ENCODE measurements at places on chromosomes 1 and 21.

DNA sequence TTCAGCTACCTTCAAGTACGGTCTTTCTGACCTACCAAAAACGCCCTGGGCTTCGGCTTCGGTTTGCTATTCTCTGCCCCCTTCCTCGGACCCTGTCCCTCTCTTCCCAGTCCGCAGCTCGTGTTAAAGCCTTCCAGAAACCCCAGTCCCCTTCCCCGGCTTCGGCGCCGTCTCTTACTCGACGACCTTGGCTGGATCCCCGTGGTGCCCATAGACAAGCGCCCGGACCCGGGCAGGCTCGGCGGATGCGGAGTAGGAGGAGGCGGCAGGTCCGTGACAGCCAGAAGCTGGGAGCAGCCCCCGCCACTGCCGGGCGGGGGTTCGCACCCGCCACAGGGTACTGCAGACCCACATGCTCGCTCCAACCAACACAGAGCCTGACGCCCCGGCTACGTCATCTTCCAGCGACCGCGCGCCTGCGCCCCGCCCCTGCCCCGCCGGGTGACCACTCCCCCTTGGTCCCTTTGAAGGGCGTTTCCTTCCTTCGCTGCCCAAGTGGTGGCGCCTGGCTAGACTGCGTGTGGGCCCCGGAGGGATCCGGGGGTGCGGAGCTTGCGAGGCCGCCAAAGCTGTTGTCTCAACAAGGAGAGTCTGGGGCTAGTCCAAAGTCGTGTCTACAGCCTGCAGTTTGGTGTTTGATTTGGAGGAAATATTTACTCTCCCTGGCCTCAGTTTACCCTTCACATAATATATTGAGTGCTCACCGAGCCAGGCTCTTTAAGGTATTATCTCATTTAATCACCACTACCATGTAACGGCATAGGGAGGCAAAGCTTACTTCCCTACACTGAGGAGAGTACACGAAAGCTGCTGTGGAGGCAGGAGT lies at the start of gene MECR:
TSS of gene MECR (minus strand) at position 382 of the 826 bp plus-strand sequence. CDS start at position 354, 28 bp downstream.
- peaks cover 13% of the 10 kb centered on the region for H3K4me1 ChIP-seq
- H3K27me3 ChIP-seq, result no peaks in the 10 kb centered on the region
- peak; percentile 98 for DNase-seq
- H3K36me3 ChIP-seq, result no peaks in the 10 kb centered on the region

DNA sequence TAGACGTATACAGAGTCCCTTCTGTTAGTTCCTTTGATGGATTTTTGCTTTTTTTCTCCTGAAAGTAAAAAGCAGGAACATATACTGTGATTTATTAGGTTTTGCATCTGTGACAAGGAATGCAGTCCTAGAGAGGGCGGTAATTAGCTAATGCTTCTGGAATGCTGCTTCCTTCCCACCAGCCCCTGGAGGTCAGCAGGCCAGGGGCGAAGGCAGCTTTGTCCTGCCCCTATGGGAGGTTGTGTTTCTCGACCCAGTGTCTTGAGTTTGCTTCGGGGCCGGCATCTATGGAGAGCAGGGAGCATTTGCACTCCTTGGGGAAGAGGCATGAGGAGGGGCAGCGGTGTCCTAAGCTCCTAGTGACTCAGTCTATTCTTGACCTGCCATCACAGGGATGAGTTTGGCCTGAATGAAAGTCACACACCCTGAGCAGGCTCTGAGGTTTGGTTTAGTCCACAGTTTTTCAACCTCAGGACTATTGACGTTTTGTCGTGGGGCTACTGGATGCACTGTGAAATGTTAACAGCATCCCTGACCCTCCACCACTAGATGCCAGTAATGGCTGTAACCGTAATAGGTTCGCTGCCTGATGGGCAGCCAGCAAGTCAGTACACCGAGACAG lies 85.0 kb upstream of the KCNJ15 start:
- no peaks in the 10 kb centered on the region for H3K4me1 ChIP-seq
- no peaks in the 10 kb centered on the region for H3K27me3 ChIP-seq
- no peaks in the 10 kb centered on the region for H3K36me3 ChIP-seq
- H3K27ac ChIP-seq, result no peak overlapping the region
- H3K4me3 ChIP-seq, result no peak overlapping the region

- H3K27me3 ChIP-seq, result no peaks in the 10 kb centered on the region
- no peak overlapping the region for H3K27ac ChIP-seq
- no peak overlapping the region for H3K4me3 ChIP-seq
- DNase-seq, result no peak
These were observed 31.0 kb downstream of the TTC39A start for GRCh38 chr1:51299185-51299885.

- no peak overlapping the region for H3K27ac ChIP-seq
- H3K27me3 ChIP-seq, result no peaks in the 10 kb centered on the region
- H3K36me3 ChIP-seq, result no peaks in the 10 kb centered on the region
These were observed 103.1 kb downstream of the TOMM20 start for GRCh38 chr1:235025422-235025984.

DNA sequence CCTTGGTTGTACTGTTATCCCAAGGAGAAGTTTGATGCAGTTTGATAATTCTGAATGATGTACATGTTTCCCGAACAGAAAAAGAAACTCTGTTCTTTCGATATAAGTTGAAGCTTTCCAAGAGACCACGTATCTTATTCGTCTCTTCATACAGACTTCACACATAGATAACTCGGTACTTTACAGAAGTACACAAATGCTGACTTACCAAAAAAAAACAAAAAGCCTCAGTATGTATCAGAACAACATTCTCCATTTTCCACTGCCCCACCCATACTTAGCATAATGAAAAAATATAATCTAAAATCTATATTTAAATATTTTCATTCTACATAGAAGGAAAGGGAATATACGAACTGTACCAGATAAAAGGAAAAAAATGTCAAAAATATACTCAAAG lies 2.2 kb downstream of the FOXJ3 start:
- H3K4me3 ChIP-seq, result no peak overlapping the region
- no peak overlapping the region for H3K27ac ChIP-seq
- H3K4me1 ChIP-seq, result peaks cover 6% of the 10 kb centered on the region
- H3K36me3 ChIP-seq, result no peaks in the 10 kb centered on the region

GRCh38 chr1:19866758-19867157 lies 15.4 kb upstream of the OTUD3 start:
- H3K4me1 ChIP-seq, result no peaks in the 10 kb centered on the region
- H3K27me3 ChIP-seq, result no peaks in the 10 kb centered on the region
- H3K4me3 ChIP-seq, result no peak overlapping the region
- H3K27ac ChIP-seq, result no peak overlapping the region

DNA sequence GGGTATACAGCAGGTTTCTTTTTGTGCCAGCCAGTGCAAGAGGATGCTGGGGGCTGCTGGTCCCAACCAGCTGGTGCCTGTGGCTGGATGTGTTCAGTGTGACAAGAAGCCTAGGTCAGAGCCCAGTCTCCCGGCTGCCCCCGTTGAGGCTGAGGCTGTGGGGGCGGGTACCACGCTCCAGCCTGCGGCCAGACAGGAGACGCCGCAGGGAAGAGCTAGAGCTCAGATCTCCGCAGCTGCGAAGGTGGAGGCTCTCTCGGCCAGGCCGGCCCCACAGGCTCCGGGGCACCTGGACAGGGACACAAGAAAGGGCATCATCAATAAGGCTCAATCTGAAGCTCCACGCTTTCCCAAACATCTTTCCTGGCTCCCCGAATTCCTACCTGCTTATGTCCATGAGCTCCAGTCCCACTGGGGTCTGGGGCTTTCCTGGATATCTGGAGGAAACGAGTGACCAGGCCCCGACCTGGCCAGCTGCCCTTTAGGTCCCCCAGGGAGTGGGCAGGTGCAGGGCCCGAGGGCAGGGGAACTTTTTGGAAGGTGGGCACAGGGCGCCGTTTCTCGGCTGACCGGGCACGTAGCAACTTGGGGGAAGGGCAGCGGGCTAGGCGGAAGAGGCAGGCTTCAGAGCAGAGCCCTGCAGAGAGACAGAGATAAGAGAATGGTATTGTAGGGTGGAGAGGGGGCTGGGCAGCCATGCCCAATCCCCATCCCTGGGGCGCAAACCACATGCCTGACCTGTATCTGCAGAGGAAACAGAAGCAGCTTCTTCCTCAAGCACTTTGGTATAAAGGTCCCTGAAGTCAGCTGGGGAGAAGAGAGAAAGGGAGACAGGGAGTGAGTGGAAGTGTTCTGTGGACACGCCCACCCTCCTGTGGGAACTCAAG lies 7.4 kb downstream of the ENTREP3 start:
- no peaks in the 10 kb centered on the region for H3K27me3 ChIP-seq
- H3K27ac ChIP-seq, result no peak overlapping the region
- peaks cover 9% of the 10 kb centered on the region for H3K36me3 ChIP-seq
- no peak overlapping the region for H3K4me3 ChIP-seq

- H3K27me3 ChIP-seq, result no peaks in the 10 kb centered on the region
- H3K4me1 ChIP-seq, result no peaks in the 10 kb centered on the region
- H3K27ac ChIP-seq, result no peak overlapping the region
- no peak overlapping the region for H3K4me3 ChIP-seq
- H3K36me3 ChIP-seq, result no peaks in the 10 kb centered on the region
- DNase-seq, result no peak
These were observed 1050.5 kb downstream of the TTLL7 start for GRCh38 chr1:82948386-82948785.

Data from SK-N-SH (cell line).